Amniotic epithelial cell (primary cell): ENCODE measurements at places on chromosomes 7 and 10.

DNA sequence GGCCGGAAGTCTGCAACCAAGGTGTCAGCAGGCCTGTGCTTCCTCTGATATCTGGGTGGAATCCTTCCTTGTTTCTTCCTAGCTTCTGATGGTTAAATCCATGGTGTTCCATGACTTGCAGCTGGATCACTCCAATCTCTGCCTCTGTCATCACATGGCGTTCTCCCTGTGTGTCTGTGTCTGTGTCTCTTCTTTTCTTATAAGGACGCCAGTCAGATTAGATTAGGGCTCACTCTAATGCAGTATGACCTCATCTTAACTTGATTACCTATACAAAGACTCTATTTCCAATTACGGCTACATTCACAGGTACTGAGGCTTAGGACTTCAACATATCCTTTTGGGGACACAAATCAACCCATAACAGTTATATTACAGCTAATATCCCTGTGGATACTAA is 70.3 kb upstream of the FAM3C start:
- no peak for DNase-seq

DNA sequence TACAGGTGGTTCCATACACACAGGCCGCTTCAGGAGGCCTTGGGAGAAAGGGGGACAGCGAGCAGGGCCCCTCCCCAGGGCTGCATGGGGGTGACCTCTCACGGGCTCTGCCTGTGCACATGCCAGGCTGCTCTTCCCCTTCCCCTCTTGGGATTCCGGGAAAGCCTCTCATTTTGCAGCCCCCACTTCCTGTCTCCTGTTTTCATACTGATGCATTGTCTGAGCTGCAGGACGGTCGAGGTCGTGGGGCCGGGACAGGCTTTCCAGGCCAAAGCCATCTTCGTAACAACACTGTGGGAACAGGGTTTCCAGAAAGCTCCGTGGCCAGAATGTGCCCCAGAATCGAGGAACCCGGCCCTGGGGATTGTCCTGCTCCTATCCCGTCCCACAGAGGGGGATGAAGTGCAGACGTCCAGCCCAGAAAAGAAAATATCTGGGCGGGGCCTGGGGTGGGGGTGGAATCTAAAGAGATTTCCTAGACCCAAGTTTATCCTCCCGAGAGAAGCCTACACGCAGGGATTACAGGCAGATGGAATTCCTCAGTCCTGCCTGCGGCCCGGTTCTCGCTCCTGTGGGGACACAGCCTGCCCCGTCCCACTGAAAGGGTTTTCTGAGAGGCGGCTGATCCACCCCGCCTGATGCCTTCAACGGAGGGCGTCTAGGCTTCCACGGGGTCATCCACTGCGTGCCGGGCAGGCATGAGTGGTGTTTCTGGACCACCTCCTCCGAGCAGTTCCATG is 29.5 kb upstream of the DNAAF5 start:
- no peak for DNase-seq

DNA sequence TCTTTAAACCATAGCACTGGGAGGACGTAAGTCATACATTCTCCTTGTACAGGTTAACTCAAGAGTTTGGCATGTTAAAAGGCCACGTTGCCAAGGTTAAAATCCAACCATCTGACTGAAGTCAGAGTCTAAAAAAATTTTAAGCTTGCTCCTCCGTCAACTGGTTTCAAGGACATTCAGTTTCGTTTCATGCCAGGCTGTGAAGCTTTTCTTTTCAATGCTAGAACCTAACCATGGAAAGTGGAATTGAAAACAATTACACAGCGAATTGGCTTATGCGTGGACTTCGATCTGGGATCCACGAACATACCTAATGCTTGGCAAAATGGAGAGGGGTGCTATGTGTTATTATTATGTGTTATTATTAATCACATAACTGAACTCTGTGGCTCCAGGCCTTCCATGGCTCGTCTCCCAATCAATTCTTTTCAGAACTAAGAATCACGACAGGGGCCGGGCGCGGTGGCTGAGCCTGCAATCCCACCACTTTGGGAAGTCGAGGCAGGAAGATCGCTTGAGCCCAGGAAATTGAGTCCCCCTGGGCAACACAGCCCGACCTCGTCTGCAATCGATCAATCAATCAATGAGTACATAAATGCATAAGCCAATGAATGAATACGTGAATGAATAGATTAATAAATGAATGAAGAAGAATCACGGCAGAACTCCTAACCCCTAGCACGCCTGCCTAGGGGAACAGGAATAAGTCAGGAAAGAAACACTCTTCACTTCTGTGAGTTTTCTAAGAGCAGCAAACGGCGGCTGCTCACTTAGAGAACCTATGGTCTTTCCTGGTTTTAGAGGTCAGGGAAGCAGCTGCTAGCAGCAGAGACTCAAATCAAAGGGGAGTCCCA is 733 bp upstream of the ARL5B start:
- peak; percentile 72 for DNase-seq

GRCh38 chr7:351256-351655 is 61.3 kb downstream of the FOXL3 start:
- no peak for DNase-seq

GRCh38 chr10:24249829-24250415 is 41.0 kb downstream of the KIAA1217 start:
- DNase-seq = peak; percentile 100

DNA sequence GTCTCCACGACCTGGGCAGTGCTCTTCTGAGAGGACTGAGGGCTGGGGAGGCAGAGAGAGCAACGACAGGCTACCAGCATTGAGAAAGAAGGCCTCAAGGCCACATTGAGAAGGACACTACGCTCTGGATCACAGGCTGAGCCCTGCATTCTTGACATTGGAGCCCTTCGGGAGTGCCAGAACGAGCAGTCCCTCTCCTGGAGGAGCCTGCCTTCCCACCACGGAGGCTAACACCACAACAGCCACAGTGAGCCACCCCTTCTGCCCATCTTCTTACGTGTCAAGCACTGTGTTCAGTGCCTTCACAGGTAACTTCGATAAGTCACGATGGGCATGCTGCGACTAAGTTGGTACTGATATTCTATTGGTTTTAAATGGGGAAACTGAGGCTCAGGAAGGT is 267.8 kb downstream of the RPS24 start:
- DNase-seq = no peak

DNA sequence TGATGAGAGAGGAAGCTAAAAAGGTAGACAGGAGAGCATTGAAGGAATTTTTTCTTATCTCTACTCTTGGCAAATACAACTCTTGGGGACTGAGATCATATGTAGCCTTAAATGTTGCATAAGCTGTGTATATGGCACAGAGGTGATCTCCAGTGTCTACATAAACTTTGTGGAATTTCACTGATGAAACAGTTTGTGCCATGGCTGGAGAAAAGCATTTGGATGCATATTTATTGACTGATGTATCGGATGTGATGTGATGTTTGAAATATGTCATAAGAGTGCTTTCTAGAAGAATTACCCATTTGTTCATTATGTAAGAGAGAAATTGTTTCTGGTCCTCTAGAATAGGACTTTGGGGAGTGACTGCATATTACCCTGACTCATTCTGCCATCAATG is 244.9 kb upstream of the LRRTM3 start:
- peak; percentile 49 for DNase-seq

DNA sequence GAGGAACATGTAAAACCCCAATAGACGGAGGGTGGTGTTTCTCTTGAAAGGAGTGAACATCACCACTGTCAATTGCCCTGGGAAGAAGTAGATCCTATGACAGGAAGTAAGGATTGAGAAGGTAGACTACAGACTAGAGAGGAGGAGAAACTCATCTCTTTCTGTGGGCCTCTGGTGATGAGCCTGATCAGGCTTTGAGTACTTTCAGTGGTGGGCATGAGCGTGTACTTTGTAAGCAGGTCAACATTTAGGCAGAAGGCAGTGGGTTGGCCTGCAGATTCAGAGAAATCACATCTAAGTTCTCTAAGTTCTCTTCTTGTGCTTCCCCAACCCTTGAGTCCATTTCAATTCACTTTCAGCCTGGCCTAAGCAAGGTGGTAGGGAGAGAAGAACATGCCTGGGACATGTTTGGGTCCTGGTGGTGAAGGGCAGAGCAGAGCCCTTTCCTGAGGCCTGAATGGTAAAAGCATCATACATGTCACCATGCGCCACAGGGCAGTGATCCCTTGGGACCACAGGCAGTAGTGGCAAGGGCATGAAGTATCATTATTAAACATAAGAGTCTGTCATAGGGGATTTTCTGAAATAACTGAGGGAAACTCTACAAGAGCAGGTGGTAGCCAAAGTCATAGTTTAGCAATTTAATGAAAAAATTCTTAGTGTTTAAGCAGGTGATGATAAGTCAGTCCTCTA is 56.4 kb upstream of the ANKRD1 start:
- no peak for DNase-seq

GRCh38 chr7:18916826-18917225 is 200.6 kb downstream of the TWIST1 start:
- no peak for DNase-seq

DNA sequence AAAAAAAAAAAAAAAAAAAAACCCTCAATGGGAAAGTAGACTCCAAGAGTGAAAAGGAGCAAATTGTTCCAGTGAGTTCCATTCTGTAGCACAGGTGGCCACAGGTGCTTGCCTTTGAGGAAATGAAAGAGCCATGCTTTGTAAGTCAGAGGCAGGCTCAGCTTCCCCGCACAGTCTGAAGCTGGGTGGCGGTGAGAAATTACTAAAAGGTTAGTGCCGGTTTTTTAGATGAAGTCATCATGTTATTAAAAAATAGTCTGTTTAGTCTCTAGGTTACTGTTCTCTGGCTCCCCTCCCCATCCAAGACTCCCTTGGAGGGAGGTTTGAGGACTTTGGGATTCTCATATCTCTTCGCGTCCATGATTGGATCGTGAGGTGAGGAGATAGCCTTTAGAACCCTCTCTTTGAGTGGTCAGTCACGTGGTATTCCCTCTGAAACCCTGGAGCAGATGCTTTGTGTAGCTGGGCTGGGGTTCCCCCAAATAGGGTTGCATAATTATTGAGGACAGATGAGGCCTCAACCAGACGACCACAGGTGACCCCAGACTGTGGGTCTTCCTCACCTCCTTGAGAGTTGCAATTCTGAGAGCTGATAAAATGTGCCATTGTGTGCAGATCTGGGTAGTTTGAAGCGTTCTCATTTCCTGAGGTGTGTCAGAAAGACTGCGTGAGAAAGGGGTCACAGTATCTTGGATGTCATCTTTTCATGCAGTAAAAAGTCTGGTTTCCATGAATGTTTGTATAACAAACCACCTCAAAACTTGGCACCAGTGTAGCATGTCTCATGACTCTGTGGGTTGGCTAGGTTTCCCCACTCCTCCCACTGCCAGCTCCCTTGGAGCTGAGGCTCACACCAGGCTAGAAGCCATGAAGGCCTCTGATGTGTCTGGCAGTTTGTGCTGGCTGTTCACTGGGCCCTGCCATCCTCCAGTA is 27.1 kb downstream of the OGDH start:
- peak; percentile 95 for DNase-seq

DNA sequence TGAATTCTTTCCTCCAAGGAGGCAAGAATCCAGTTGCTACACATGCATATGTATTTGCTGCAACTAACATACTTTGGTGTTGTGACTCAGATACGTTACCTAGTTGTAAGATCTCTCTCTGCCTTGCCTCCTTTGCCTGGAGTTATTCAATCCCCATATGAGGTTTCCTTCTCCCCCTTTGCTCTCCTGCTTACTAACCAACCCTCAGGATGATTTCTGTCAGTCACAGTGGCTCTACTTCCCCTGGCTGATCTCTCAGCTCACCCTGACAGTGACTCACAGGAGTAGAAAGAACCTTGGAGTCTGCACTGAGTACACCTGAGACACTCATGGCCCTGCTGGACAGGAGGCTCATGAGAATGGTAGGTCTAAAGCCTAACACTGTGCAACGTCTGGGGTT is 92.0 kb downstream of the TMEM106B start:
- peak; percentile 8 for DNase-seq

GRCh38 chr10:103765981-103766380 is 89.4 kb downstream of the SH3PXD2A start:
- DNase-seq = no peak

GRCh38 chr7:105830405-105831301 is 45.7 kb downstream of the ATXN7L1 start:
- DNase-seq = peak; percentile 98

GRCh38 chr7:27142580-27143022 is 880 bp downstream of the HOXA5 start:
- no peak for DNase-seq

- no peak for DNase-seq
Observed at GRCh38 chr10:48608279-48608681, 3.4 kb upstream of the ARHGAP22 start.

- DNase-seq = no peak
Observed at GRCh38 chr10:33676606-33677339, 342.3 kb upstream of the NRP1 start.

DNA sequence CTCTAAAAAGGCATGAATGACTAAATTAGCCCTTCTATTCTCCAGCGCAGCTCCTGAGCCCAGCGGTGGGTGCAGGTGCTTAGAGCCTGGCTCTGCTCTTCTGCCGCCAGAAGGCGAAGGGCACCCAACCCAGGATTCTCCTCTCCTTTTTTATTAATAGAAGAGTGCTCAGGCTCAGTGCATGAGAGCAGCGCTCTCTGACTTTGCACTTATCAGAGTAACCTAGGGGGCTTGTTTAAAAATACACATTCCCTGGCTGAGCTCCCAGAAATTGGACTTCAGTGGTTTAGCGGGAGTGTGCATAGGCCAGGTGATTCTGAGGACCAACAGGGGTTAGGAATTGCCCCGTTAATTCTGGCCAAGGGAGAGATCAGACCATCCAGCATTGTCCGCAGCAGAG is 1.7 kb upstream of the PFKP start:
- no peak for DNase-seq

- DNase-seq = no peak
Observed at GRCh38 chr7:72063330-72063729, 348.8 kb downstream of the CALN1 start.

- DNase-seq = peak; percentile 99
Observed at GRCh38 chr7:47783456-47784223, 164.6 kb downstream of the PKD1L1 start.

DNA sequence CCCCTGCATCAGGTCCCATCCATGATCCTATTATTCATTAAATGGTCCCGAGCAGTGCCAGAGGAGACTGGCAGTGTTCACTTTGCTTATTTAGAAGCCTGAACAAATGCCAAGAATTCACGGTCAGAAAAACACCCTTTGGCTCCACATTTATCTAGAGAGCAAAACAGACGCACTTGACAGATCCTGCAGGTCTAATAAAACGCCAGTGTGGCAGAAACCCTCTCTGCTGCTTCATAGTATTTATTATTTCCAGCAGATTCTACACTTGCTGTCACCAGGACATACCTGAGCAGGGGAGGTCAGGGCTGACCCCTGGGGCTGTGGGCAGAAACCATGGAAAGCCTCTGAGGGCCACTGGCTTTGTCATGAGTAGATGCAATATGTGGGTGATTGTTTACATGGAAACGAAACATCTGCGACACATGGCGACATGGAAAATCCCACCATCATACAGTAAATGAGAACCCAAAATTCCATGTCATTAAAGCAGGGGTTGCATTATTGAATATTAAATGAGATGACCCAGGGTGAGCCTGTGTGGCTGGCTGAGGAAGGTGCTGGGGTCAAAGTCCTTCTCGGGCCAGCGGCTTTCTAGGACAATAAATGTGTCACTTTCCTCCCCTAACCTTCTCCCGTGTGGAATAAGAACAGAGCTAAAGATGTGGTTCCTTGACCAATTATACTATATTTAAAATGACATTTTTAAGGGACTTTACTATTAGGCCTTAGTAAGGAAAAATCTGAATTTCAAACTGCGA is 205.9 kb upstream of the SVIL start:
- DNase-seq = no peak
